Effector CD8-positive, alpha-beta T cell (primary cell): ENCODE measurements at places on chromosomes 6 and 20.

GRCh38 chr20:61938839-61939690, 126.6 kb downstream of the TAF4 start:
- DNase-seq, result no peak

DNA sequence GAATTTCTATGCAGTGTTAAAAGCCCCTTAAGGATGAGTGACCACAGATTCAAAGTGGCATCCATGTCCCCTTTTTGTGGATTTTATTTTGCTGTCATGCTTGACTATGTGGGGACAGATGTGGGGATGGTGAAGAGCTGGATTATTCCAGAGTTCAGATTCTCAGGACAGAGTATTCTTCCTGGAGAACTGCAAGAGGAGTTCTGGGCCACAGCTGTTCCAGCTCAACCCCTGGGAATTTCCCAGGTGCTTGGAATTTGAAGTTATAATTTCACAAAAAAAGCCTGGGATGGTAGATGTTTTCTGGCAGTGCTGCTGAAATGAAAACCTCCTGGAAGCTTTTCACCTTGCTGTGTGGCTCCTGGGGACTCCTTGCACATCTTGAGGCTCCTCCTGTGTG, 671.8 kb upstream of the MARCKS start:
- no peak for DNase-seq

- no peak for DNase-seq
Measured at GRCh38 chr6:51062166-51062722, 243.6 kb downstream of the TFAP2B start.

DNA sequence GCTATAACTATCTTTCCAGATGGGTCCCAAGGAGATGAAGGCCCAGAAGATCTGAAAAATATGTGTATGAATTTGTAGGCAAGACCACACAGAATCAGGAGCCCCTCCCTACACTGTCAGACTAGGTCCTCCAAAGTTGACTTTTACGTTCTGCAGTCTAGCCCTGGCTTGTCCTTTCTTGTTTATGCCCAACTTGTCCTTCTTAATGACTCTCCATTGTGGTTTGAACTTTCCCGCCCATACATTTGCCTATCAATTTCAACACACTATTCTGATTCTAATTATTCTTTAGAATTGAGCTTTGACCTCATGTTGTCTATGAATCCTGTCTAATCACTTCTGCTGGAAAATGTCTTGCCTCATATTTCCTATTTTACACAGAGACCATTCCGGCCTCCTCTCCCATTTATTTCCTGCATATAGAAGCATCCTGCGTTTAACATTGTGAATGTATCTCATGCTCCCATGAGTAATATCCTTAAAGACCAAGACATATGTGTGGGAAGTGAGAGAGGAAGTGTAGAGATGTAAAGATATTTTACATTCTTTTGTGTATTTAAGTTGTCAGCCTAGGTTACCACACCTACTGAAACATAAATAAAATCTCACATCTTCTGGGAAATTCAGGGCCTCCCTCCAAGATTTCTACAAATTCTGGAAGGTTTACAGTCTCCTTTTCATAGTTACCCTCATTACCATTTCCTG, 348.3 kb downstream of the BCKDHB start:
- no peak for DNase-seq

GRCh38 chr20:50415021-50415515, 95.1 kb upstream of the PTPN1 start:
- no peak for DNase-seq

GRCh38 chr6:38483526-38483925, 156.2 kb downstream of the BTBD9 start:
- no peak for DNase-seq

DNA sequence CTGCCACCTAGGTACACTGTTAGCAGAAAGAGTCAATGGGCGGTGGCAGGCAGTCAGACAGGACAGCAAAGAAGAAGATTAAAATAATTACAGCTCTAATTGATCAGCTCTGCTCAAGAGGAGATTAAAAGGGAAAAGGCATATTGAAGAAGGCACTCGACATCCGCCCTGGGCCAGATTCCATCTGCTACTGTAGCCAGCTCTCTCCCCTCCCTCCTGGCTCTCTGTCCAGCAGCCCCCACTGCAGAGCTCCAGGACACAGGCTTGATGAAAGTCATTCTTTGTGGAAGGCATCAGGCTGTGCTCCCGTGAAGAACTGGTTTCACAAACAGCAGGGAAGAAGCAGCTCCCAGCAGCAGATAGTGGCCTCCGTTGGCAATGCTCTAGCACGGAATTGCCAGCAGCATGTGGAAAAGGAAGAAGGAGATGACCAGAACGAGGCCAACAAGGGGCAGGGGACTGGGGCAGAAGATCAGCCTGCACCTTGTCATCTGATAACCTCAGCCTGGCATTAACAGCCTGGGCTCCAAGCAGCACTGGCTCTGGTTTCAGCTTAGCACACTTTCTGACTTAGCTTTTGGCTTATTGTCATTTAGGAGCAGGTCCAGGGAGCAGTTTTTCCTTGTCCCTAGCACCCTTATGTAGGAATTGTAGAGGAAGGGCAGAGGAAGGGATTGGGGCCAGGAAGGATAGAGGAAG, 465.9 kb downstream of the KIF16B start:
- no peak for DNase-seq

DNA sequence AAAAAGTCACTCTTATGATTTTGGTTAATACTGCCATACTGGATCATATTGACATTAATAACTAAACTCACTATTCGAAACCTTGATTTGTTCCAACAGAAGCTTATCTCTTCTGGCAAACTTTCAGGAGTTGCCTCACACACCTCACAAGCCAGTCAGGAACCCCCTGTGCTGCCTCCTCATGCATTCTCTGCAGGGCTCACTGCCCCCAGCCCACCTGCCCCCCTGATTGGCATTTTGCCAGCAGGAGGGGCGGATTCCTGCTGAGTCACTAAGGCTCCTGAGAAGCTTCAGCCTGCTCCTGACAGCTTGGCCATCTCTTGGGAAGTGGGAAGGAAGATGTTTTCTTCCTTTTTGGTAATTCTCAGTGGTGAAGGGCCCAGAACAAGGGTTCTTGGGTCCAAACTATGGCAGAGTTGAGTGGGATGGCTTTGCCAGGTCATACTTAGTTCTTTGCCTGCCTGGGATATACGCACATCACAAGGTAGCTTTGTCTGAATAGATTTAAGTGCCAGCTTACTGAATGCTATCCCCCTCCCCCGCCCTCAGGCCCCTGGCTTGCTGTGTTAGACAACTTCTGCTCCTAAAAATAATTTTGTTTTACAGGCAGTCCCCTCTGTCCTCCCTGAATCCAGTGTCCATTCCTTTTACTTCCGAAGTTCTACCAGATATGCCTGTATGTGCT, 31.4 kb downstream of the SLC35F1 start:
- DNase-seq, result no peak
